ENCODE measurements at places on chromosomes 1 and 21.

- DNase-seq = no peak
Measured at GRCh38 chr1:48725341-48726046, 51.2 kb downstream of the BEND5 start.

- DNase-seq = no peak
Measured at GRCh38 chr21:42578761-42579415, 65.2 kb downstream of the SLC37A1 start.

GRCh38 chr1:8671306-8671917, 146.0 kb downstream of the RERE start:
- DNase-seq = no peak

DNA sequence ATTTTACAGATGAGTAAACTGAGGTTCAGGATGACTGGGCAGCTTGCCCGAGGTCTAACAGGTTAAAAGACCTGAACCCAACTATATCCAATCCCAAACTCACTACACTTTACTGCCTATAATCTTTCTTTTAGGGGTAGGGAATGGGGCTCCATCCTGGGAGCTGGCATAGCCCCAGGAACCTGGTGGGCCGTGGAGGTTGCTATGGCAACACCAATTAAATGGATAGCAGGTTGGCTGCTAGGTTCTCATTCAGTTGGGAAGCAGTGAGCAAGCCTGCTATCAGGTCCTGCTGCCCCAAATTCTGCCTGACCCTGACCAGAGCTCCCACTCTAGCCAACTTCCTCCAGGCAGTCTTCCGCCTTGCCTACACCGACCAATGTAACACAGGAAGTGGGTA, 40.9 kb downstream of the LRP8 start:
- DNase-seq = no peak

DNA sequence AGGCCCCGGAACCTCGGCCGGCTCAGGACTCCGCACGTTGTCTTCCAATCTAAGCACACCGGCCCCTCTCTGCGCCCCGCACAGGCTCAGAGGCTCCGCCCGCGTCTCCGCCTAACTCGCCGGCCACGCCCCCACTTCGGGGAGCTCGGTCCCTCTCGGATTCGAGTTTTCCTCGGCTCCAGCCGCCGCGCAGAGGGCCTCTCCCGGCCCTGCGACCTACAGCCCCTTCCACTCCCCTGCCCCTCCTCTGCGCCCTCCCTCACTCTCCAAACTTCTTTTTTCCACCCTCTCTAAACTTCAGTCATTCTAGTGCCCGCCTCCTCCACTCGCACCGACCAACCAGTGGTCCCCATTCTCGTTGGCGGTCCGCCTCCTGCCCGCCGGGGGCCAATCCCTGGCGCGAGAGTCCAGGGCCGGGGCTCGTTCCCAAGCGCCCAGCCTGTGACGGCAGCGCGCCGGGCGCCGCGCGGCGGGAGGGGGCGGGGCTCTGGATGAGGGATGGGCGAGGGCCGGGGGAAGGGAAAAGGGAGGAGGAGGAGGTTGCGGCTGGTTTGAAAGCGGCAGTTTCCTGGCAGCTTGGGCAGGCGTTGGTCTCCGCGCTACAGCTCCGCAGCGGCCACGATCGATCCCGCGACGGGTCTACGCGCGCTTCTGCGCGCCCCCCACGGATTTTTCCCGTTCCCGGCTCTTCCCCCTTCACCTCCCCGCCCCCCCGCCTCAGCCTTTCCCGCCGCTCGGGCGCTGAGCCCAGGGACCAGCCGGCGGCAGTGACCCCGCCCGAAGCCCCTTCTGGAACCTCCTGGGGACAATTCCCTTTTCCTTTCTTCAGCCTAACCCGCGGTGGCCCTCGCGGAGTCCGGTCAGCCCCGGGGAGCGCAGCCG, at the start of gene MAGI3:
MAGI3 (plus strand) TSS at position 563 of the 882 bp plus-strand sequence. CDS start 519 bp downstream, outside the sequence.
- peak; percentile 76 for DNase-seq

- no peak for DNase-seq
Measured at GRCh38 chr1:87134625-87135328, 193.9 kb upstream of the LMO4 start.

- DNase-seq = no peak
Measured at GRCh38 chr21:46661211-46661625, 25.7 kb downstream of the PRMT2 start.

DNA sequence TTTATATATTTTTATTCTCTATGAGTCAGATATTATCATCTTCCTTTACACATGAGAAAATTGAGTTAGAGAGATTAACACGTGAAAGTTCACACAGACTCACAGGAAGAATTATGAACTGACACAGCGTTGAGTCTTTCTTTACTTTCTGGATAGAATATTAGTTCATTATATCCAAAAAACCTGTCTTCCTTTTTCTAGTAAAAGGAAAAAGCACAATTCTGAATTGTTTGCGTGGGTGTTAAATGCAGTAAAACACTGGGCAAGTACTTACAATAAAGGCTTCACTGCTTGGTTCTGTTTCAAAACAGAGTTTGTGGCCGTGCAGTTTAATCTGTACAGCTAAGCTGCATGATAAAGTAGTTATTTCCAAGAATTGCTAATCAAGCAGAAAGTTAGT, 10.8 kb downstream of the MAGI3 start:
- no peak for DNase-seq

- peak; percentile 29 for DNase-seq
Measured at GRCh38 chr1:198699167-198700015, 60.6 kb downstream of the PTPRC start.

DNA sequence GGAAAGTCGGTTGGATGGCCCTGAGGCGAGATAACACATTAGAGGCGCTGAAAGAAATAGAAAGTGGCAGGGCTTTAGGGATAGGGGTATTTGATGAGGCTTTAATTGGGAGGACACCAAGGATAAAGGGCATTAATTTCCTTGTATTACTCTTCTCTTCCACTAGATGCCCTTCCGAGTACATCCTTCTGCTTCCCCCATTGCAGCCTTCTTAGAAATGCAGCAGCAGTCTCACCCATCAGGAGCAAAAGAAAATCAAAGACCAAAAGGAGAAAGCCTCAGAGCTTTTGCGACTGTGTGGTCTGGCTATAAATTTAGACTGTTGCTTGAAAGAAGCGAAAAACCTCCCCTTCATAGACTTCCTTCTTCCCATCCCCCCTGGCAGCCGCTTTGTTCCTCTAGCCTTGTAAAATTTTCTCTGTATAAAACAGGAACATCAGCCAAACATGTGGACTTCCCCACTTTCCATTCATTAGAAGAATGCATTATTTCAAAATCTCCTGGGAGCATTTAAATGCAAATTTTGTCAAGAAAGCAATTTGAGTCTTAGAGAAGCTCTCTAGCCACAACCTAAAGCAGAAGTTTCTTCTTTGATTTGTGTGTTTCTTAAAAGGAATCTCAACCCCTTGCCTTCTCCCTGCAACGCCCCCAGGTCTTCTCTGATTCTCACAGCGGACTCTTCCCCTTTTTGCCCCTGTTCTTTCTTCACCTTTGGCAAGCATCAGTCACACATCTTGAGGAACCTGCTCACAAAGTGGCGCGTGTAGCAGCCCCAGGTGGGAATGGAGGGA, 76.6 kb downstream of the NDUFS5 start:
- no peak for DNase-seq

DNA sequence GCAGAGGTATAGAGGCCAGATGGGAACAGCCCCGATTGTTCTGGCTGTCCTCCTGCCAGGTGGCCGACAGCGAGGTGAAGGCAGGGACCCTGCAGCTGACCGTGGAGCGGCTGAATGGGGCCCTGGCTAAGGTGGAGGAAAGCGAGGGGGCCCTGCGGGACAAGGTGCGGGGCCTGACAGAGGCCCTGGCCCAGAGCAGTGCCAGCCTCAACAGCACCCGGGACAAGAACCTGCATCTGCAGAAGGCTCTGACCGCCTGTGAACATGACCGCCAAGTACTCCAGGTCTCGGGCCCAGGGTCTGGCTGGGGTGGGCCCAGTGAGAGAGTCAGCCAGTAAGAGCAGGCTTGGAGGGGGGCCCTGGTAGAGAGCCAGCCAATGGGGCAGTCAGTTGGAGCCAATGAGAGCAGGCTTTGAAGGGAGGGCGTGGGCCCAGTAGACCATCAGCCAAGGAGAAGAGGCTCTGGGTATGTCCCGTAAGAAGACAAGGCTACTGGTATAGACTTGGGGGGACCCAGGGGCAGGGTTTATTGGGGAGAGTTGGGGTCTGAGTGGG, 11.3 kb downstream of the MFAP2 start:
- DNase-seq = no peak

- no peak for DNase-seq
Measured at GRCh38 chr21:25560271-25560685, 47.0 kb downstream of the MRPL39 start.

GRCh38 chr1:234769986-234770795, 160.2 kb upstream of the IRF2BP2 start:
- DNase-seq = no peak

DNA sequence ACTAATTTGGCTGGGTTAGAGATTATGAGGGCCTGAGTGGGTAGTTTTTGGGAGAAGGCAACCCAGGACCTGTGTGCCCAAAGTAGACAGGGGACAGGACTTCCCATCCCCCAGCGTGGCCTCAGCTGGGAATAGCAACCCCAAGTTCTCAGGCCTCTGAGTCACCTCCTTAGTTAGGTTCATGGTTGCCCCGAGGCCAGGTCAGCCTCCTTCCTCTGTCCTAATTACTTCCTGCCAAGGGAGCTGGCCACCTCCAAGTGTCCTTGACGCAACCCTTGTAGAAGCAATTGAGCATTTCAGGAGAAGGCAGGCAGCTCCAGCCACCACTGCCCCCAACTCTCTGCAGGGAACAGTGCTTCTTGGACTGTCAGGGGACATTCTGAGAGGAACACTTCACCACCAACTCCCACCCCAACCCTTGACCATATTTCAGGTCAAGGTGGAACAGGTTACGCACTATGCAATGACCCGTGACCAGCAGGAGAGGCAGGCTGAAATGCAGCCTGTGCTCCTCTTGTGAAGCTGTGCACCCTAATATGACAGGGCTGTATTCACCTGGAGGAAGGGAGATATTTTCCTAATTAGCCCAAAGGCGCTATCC, 5.1 kb upstream of the NT5C1A start:
- DNase-seq = no peak

DNA sequence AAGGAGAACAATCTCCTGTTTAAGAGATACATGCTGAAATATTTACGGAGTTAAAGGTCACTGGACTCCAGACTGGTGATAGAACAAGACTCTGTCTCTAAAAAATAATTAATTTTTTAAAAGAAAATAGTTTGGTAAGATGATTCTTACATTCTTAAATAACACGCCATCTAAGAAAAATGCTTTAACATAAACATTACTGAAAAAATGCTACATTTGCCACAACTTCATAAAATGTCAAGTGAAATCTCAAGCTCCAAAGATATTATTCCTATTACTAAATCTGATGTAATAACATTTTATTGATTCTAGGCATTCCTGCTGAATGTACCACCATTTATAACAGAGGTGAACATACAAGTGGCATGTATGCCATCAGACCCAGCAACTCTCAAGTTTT, 4.1 kb downstream of the ANGPTL3 start:
- no peak for DNase-seq

DNA sequence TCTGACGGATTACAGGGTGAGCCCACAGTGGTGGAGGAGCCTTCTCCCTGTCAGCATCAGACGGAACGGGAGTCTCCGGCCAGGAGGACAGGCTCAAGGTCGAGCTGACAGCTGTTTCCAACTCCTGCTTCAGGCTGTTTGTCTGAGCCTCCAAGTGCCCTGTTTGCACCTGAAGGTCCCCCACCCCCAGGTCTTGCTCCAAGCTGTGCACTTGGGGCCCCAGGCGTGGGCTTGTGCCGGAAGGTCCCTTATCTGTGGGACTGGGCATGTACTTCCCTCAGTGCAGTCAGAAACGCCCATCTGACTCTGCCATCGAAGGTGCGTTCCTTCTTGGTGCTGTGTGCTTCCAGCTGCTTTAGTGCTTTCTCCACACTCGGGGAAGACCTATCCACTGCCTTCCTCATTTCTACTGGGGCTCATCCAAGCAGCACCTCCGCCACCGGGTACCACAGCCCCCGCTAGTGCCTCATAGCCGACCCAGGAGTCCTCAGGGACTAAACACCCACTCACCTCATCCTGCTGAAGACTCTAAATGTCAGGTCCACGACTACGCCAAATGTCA, 29.5 kb upstream of the CR2 start:
- DNase-seq = no peak

GRCh38 chr1:224203243-224204016, 20.4 kb downstream of the DEGS1 start:
- DNase-seq = no peak

- DNase-seq = no peak
Measured at GRCh38 chr1:168676861-168677260, 52.1 kb downstream of the DPT start.

GRCh38 chr1:68361346-68361910, 88.3 kb downstream of the RPE65 start:
- no peak for DNase-seq

DNA sequence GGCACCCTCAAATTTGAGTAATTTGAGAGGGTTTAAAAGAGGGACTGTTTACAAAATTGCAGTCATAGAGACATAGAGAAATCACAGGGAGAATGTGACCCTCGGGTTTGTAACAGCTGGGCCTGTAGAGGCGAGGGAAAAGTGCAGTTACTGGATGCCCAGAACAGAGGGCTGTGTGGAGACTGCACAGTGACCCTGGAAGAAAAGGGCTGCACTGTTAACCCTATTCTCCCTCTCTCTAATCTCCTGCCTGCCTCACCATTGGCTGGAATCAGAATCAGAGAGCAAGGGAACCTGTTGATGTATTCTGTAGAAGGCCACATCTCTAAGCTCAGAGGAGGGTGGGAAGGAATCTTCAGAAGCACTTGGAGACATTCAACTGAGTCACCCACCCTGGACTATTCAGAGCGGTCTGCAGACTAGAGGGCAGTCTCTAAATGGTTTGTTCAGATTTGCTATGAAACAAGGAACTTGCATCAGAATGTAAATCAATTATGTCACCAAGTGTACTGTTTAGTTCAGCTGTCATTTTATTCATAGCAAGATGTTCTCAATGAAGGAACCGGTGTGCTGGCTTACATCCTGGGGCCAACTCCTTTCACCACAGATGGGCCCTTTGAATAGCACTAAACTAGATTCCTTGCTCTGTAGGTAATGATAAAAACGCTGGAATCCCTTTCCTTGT, 132.2 kb upstream of the HOOK1 start:
- no peak for DNase-seq

- peak; percentile 64 for DNase-seq
Measured at GRCh38 chr21:44939532-44940115, at the start of gene SLX9. TSS of gene SLX9 (plus strand) at chr21:44940029. CDS start at chr21:44940058, 29 bp downstream.

DNA sequence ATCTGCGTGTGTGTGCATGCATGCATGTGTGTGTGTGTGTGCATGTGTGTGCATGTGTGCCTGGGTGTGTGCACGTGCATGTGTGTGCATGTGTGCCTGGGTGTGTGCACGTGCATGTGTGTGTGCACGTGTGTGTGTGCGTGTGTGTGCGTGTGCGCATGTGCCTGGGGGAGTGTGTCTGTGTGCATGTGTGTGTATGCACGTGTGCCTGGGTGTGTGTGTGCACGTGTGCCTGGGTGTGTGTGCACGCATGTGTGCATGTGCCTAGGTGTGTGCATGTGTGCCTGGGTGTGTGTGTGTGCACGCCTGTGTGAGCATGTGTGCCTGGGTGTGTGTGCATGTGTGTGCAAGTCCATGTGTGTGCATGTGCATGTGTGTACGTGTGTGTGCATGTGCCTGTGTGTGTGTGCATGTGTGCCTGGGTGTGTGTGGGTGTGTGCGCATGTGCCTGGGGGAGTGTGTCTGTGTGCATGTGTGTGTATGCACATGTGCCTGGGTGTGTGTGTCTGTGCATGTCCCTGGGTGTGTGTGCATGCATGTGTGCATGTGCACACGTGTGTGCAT, 29.3 kb upstream of the COL6A2 start:
- no peak for DNase-seq
